Heart left ventricle (tissue), 16 donors: ENCODE measurements at places on chromosomes 16 and 17. TPM values are rescaled to one million over a fixed set of nuclear protein-coding genes. Genes with fewer than 3 reads are reported as not detected.
A peak's percentile ranks its signal among the peaks of the same experiment; 100 is the strongest.

The TP53TG3D gene
- total RNA-seq: 0.38 TPM

The WFIKKN1 gene
- total RNA-seq: 1.1 TPM

The C16orf74 gene
- total RNA-seq: 4.1 TPM

The EMP2 gene
- 68.7 TPM for total RNA-seq

The ZG16B gene
- not detected for total RNA-seq

The TMC6 gene
- 71.4 TPM for total RNA-seq

The HELZ gene
- 26.3 TPM for total RNA-seq

The KRTAP4-5 gene
- not detected for total RNA-seq

The TAC4 gene
- not detected for total RNA-seq

GRCh38 chr16:15952265-15952711 is 2.9 kb downstream of the ABCC1 start:
- peaks cover 17% of the 10 kb centered on the region for H3K4me1 ChIP-seq
- no peak overlapping the region for H3K4me3 ChIP-seq
- no peaks in the 10 kb centered on the region for H3K27me3 ChIP-seq
- no peaks in the 10 kb centered on the region for H3K36me3 ChIP-seq
- H3K27ac ChIP-seq: peak overlapping the region; percentile 32
- peak; percentile 25 for DNase-seq

DNA sequence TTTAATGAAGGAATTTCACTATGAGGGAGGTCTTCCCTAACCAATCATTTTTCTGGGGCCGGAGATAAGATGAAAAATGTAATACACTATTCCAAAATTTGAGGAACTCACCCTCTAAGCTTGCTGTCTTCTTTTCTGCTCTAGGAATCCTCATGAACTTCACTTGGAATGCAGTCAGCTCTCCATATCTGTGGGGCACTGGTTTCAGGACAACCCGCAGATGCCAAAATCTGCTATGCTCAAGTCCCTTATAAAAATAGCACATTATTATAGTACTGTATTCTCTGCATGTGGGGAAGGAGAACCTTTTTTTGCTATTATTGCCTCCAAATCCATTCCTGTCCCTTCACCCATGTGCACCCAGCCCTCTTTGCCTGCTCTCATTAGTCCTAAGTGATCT is 146.0 kb downstream of the ABCA8 start:
- H3K4me3 ChIP-seq: no peak overlapping the region
- no peak for DNase-seq
- peaks cover 10% of the 10 kb centered on the region for H3K4me1 ChIP-seq
- no peaks in the 10 kb centered on the region for H3K36me3 ChIP-seq

DNA sequence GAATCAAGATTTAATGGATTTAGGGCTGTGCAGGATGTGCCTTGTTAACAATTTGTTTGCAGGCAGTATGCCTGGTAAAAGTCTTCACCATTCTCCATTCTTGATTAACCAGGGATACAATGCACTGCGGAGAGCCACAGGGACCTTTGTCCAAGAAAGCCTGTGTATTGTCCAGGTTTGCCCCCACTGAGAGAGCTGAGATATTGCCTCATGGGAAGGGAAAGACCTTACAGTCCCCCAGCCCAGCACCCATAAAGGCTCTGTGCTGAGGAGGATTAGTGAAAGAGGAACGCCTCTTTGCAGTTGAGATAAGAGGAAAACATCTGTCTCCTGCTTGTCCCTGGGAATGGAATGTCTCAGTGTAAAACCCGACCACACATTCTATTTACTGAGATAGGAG is 2169.6 kb downstream of the TP53TG3F start:
- H3K27me3 ChIP-seq: no peaks in the 10 kb centered on the region
- no peak for DNase-seq
- H3K4me1 ChIP-seq: no peaks in the 10 kb centered on the region
- no peak overlapping the region for H3K4me3 ChIP-seq
- no peak overlapping the region for H3K27ac ChIP-seq

GRCh38 chr17:47879028-47879585 is 16.9 kb upstream of the SP2 start:
- no peak for DNase-seq
- no peak overlapping the region for H3K4me3 ChIP-seq
- H3K4me1 ChIP-seq: peaks cover 6% of the 10 kb centered on the region
- no peaks in the 10 kb centered on the region for H3K36me3 ChIP-seq
- no peak overlapping the region for H3K27ac ChIP-seq
- peaks cover 14% of the 10 kb centered on the region for H3K27me3 ChIP-seq

DNA sequence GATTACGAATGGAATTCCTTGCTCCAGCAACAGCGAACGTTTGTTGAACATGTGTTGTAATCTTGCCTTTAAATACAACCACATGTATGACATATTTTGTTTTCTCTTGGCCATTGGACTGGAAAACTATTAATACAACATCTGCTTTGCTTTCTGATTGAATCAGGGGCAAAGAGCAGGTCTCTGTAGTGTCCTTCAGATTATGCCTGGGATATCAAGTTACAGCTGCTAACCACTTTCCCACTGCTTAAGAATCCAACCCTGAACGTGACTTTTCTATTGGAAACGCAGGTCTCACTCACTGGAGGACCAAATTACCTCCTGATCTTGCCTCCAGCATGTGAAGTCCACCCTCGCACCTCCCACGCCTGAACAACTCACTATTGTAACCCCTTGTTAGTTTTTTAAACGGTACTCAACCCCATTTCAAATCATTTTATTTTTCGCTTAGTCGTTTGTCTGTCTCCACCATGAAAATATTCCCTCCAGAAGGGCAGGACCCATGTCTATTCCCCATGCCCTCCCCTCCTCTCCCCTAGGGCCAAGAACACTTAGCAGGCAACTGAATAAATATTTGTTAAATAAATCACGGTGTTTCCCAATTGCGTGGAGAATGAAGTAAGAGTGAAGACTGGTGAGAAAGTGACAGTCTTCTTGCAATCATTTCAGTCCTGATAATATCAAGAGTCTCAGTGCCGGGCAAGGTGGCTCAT is 57.4 kb upstream of the MRTFB start:
- H3K27me3 ChIP-seq: no peaks in the 10 kb centered on the region
- H3K4me3 ChIP-seq: no peak overlapping the region
- peak overlapping the region; percentile 59 for H3K27ac ChIP-seq

DNA sequence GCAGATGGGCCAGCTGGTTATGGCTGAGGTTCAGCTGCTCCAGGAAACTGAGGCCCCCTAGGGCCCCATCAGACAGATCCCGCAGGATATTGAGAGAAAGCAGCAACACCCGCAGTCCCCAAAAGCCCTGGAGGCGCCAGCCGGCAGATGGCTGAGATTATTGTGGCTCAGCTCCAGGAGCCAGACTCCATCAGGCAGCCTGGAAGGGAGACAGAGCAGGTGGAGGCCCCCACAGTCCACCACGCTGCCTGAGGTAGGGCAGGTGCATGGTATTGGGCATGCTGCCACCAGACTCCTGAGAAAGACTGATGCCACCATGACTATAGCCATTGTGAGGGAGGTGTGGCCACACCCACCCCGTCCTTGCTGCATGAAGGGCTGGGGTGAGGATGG is 9.5 kb upstream of the TMEM101 start:
- H3K27me3 ChIP-seq: no peaks in the 10 kb centered on the region
- H3K36me3 ChIP-seq: peaks cover 39% of the 10 kb centered on the region
- DNase-seq: no peak
- no peak overlapping the region for H3K27ac ChIP-seq
- no peak overlapping the region for H3K4me3 ChIP-seq

GRCh38 chr17:41681776-41682175 is 6.9 kb upstream of the EIF1 start:
- H3K4me3 ChIP-seq: no peak overlapping the region
- H3K27me3 ChIP-seq: no peaks in the 10 kb centered on the region
- H3K27ac ChIP-seq: no peak overlapping the region
- H3K4me1 ChIP-seq: no peaks in the 10 kb centered on the region

DNA sequence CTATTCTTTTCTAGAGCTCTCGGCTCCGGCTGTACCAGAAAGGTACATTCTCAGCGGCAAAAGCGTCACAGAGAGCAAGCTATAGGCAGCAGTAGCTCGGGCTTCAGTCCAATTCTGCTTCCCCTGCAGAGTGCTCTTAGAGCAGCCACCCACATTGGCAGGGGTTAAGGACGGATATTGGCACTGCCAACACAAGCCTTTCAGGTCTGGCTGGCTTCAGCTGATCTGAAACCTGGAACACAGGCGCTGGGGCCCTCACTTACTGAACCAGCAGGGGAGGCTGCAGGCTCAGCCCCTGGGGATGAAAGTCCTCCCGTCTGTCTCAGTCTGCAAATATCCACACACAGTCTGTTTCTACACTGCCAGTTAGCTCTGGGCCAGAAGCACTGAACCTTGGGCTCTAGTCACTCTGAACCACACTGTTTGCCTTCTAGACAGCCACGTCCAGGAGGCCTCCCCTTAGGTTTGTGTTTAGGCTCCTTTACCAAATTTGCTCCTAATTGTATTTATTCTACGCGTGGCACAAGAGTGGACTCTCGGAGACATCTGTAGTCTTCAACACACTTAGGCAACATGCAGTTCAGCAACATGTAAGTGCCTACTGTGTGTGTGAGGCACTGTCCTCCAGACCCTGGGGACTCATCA is 40.1 kb downstream of the HIC1 start:
- peak; percentile 77 for DNase-seq
- H3K27me3 ChIP-seq: no peaks in the 10 kb centered on the region
- peak overlapping the region; percentile 54 for H3K27ac ChIP-seq
- no peaks in the 10 kb centered on the region for H3K36me3 ChIP-seq

DNA sequence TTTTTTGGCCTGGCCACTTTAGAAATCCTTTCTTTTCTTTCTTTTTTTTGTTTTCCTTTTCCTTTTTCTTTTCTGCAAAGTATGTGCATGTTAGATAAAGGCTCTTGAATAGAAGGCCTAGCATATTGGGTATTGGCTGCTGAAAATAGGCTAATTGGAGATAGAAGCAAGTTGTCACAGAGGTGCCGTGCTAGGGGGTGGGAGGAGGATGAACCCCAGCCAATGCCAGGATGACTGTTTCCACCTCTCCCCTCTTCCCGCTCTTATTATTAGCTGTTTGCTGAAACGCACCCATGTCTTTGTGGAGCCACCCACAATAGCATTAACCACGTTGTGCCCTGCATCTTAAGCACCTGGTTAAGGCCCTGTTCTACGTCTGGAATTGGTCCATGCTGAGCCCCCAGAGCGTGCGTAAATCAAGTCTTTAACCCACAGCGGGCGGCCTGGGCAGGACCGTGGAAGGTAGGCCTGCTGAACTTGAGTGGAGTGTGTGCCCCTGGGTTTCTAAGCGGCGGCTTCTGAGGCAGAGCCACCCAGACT is 123.6 kb downstream of the MSI2 start:
- H3K4me1 ChIP-seq: peaks cover 19% of the 10 kb centered on the region
- H3K27ac ChIP-seq: peak overlapping the region; percentile 86
- H3K4me3 ChIP-seq: no peak overlapping the region
- DNase-seq: no peak
- no peaks in the 10 kb centered on the region for H3K27me3 ChIP-seq

DNA sequence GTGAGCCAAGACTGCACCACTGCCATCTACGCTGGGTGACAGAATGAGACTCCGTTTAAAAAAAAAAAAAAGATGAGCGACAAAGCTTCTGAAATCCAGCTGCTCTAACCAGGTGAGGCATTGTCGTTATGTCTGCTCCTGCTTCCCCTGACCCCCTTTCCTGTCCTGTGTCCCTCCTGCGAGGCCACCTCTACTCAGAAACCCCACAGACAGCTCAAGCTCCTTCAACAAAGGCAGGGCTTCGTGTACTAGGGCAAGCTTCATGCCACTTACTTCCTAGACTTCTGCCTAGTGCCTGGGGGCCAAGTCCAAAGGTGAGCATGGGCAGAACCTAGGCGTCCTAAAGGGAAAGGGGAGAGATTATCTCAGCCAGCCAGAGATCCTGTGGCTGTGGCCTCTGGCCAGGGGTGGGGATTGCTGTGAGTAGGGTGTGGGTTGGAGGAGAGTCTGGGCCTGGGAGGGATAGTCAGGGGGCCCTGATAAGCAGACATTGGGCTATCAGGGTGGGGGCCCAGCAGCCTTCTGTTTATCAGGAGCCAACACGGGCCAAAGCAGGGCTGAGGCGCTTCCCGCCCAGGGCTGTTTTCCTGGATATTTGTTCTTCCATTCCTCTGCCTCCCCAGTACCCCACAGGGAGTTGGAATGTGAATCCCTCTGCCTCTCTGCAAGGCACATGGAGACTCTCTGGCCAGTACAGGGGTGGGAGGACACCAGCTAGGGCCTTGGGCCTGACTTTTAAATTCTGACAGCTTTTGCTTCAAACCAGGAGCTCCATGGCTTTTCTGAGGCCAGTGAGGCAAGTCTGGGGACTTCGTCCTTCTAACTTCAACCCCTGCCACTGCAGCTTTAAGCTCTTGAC is 10.4 kb downstream of the ERAL1 start:
- no peak for DNase-seq
- H3K4me3 ChIP-seq: no peak overlapping the region
- no peaks in the 10 kb centered on the region for H3K27me3 ChIP-seq
- peaks cover 15% of the 10 kb centered on the region for H3K36me3 ChIP-seq
- H3K27ac ChIP-seq: no peak overlapping the region
- H3K4me1 ChIP-seq: no peaks in the 10 kb centered on the region

GRCh38 chr16:65375651-65376050 is 253.8 kb upstream of the CDH11 start:
- H3K27me3 ChIP-seq: no peaks in the 10 kb centered on the region
- H3K4me1 ChIP-seq: no peaks in the 10 kb centered on the region
- no peak overlapping the region for H3K27ac ChIP-seq
- DNase-seq: no peak
- no peak overlapping the region for H3K4me3 ChIP-seq

GRCh38 chr17:68035131-68035522 is 408 bp upstream of the KPNA2 start:
- peaks cover 21% of the 10 kb centered on the region for H3K4me1 ChIP-seq
- peaks cover 29% of the 10 kb centered on the region for H3K36me3 ChIP-seq
- H3K27ac ChIP-seq: peak overlapping the region; percentile 2

DNA sequence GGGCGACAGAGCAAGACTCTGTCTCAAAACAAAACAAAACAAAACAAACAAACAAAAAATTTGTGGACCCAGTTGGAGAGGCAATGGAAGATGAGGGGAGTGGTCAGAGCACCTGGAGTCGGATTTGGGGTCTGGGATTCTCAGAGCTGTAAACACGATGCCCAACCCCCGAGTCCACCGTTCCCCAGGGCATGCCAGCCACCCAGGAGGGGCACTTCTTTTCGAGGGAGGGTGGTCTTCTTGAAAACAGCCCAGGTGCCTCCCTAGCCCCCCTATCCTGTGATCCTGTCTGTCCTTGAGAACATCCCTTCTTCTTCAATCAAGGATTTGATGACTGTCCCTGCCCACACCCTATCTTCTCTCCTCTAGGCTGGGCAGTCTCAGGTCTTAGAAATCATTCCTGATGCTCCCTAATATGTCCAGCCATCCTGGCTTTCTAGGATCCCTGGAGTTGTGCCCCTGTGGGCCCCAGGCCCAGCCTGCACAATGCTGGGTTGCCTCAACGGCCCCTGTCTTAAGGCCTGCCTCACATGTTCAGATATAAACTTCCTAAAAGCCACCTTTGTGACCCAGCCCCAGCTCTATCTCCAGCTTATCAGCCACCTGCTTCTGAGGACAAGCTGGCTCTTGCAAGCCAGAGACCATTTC is 3.1 kb upstream of the SLC13A2 start:
- no peak for DNase-seq
- no peaks in the 10 kb centered on the region for H3K36me3 ChIP-seq
- H3K4me3 ChIP-seq: no peak overlapping the region
- no peaks in the 10 kb centered on the region for H3K27me3 ChIP-seq

- peak; percentile 56 for DNase-seq
- peaks cover 7% of the 10 kb centered on the region for H3K4me1 ChIP-seq
- no peak overlapping the region for H3K4me3 ChIP-seq
- H3K27ac ChIP-seq: no peak overlapping the region
Measured at GRCh38 chr16:10752843-10753523, 9.3 kb downstream of the NUBP1 start.

- H3K4me1 ChIP-seq: peaks cover 25% of the 10 kb centered on the region
- H3K4me3 ChIP-seq: peak overlapping the region; percentile 99
- no peaks in the 10 kb centered on the region for H3K36me3 ChIP-seq
- no peaks in the 10 kb centered on the region for H3K27me3 ChIP-seq
- H3K27ac ChIP-seq: peak overlapping the region; percentile 89
- DNase-seq: peak; percentile 79
Measured at GRCh38 chr17:43020789-43021740, 1.1 kb downstream of the VAT1 start.
